ENCODE measurements at places on chromosomes 5 and 9. TPM values are rescaled to one million over a fixed set of nuclear protein-coding genes. Genes with fewer than 3 reads are reported as not detected.
A peak's percentile ranks its signal among the peaks of the same experiment; 100 is the strongest.

GRCh38 chr5:157570531-157571200 lies 4.9 kb downstream of the ADAM19 start:
- H3K27ac ChIP-seq = no peak overlapping the region
- H3K36me3 ChIP-seq = no peaks in the 10 kb centered on the region
- no peak overlapping the region for H3K4me3 ChIP-seq
- H3K27me3 ChIP-seq = peaks cover 16% of the 10 kb centered on the region
- H3K4me1 ChIP-seq = peaks cover 6% of the 10 kb centered on the region

GRCh38 chr9:87810679-87811178 lies 71.9 kb upstream of the SPATA31E1 start:
- no peak for DNase-seq
- H3K4me1 ChIP-seq = no peaks in the 10 kb centered on the region
- no peak overlapping the region for H3K4me3 ChIP-seq
- no peaks in the 10 kb centered on the region for H3K27me3 ChIP-seq
- no peak overlapping the region for H3K27ac ChIP-seq

DNA sequence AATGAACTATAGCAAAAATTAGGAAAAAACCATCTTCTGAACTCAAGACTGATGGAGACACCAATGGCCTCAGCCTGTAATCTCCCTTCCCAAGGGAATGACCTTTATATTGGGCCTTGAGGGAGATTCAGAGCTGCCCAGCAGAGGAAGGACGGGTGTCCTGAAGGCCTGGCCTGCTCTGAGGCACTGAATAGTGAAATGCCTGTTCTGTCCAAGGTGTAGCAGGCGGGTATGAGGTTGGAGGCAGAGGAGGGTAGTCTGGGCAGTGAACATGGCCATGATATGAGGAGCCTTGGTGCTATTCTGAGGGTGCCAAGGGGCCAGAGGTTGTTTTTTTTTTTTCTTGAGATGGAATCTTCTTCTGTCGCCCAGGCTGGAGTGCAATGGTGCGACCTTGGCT lies 25.0 kb downstream of the PSD2 start:
- H3K4me3 ChIP-seq = no peak overlapping the region
- DNase-seq = no peak
- no peaks in the 10 kb centered on the region for H3K36me3 ChIP-seq
- H3K27ac ChIP-seq = no peak overlapping the region
- H3K27me3 ChIP-seq = no peaks in the 10 kb centered on the region

GRCh38 chr5:3302228-3302627 lies 293.4 kb upstream of the IRX1 start:
- H3K4me1 ChIP-seq = peaks cover 3% of the 10 kb centered on the region
- no peak for DNase-seq
- no peaks in the 10 kb centered on the region for H3K36me3 ChIP-seq
- no peaks in the 10 kb centered on the region for H3K27me3 ChIP-seq

GRCh38 chr9:96177005-96177718 lies 124.8 kb downstream of the HSD17B3 start:
- no peak overlapping the region for H3K27ac ChIP-seq
- H3K27me3 ChIP-seq = no peaks in the 10 kb centered on the region
- H3K4me1 ChIP-seq = no peaks in the 10 kb centered on the region
- no peak overlapping the region for H3K4me3 ChIP-seq
- H3K36me3 ChIP-seq = no peaks in the 10 kb centered on the region

DNA sequence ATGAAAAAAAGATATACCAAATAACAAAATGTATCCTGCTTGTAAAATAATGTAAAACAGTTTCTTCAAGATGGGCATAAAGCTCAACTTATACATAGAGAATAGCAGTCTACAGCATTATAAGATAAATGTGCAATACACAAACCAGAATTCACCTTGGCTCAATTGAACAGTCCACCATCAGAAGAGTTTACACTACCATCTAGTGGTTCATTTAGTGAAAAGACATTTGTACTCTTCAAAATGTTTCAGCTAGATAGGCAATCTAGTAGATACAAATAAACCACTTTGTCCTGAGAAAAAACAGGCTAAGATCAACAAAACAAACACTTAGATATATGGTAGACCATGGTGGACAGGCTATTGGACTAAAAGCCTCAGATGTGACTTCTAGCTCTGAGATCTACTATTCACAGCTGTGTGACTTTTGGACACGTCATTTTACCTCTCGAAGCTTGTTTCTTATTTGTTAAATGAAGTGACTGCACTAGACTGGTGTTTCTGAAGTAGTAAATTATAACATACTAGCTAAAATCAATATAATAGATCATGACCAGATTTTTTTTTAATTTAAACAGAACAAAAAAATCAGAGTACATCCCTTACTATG lies 22.1 kb upstream of the TPD52L3 start:
- no peak overlapping the region for H3K4me3 ChIP-seq
- no peaks in the 10 kb centered on the region for H3K4me1 ChIP-seq

DNA sequence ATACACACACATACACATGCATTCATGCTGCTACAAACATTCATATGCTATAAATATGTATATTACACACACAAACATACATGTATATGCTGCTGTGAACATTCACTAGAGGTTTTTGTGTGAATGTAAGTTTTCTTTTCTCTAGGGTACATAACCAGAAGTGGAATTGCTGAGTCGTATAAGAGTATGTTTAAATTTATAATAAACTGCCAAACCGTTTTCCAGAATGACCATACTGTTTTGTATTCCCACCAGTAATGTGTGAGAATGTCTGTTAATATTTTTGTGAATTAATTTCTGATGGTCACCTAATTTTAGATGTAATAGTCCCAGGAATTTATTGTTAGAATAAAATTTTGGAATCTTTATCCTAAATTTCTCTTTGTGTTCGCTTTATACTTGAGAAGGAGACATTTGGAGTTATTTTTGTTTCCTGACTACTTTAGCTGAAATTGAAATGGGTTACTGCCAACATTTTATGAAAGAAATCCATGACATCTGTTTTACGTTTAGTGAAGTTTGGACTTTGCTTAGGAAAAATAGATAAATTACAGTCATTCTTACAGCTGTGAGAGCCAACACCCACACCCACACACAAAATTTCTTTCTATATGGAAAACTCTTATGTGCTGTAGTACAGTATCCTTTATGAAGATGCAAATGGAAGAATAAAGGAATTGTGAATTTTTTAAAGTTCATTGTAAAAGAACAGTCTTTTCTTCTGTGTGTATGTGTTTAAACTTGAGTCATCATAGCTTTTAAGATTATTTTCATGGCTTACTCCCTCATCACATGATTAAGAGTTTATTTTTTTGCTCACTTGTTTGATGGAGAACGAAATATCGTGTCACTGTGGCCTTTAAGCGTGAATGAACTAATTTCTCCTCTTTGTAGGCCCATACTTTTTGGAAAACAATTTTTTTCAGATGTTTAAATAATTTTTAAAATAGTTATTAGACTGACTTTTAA lies 24.3 kb downstream of the CENPP start:
- H3K36me3 ChIP-seq = no peaks in the 10 kb centered on the region
- no peaks in the 10 kb centered on the region for H3K4me1 ChIP-seq
- H3K27ac ChIP-seq = no peak overlapping the region
- H3K4me3 ChIP-seq = no peak overlapping the region

GRCh38 chr5:74382123-74382855 lies 258.2 kb downstream of the ENC1 start:
- H3K27ac ChIP-seq = no peak overlapping the region
- H3K36me3 ChIP-seq = no peaks in the 10 kb centered on the region
- no peak for DNase-seq
- no peak overlapping the region for H3K4me3 ChIP-seq
- H3K27me3 ChIP-seq = no peaks in the 10 kb centered on the region

DNA sequence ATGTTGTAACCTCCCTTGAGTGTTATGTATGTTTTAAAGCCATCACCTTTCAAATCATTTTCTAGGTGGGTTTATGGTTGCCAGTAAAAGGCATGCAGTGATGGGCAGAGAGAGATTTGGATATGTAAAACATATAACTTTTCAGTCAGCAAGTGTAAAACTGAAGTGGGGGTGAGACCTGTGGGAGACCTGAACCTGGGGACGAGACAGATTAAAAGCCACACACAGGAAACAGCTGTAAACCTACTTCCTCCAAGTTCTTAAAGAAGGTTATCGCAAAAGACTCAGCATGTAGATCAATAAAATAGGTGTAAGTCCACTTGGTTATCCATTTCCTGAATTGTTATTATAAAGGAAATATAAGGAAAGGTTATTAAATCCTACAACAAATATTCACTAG lies 76.6 kb downstream of the YIPF5 start:
- H3K27ac ChIP-seq = no peak overlapping the region
- H3K36me3 ChIP-seq = no peaks in the 10 kb centered on the region
- peaks cover 70% of the 10 kb centered on the region for H3K27me3 ChIP-seq
- peaks cover 12% of the 10 kb centered on the region for H3K4me1 ChIP-seq
- H3K4me3 ChIP-seq = no peak overlapping the region
- no peak for DNase-seq

GRCh38 chr5:112149727-112150126 lies 269.4 kb downstream of the EPB41L4A start:
- DNase-seq = no peak
- H3K36me3 ChIP-seq = no peaks in the 10 kb centered on the region
- no peaks in the 10 kb centered on the region for H3K4me1 ChIP-seq
- H3K27ac ChIP-seq = no peak overlapping the region

DNA sequence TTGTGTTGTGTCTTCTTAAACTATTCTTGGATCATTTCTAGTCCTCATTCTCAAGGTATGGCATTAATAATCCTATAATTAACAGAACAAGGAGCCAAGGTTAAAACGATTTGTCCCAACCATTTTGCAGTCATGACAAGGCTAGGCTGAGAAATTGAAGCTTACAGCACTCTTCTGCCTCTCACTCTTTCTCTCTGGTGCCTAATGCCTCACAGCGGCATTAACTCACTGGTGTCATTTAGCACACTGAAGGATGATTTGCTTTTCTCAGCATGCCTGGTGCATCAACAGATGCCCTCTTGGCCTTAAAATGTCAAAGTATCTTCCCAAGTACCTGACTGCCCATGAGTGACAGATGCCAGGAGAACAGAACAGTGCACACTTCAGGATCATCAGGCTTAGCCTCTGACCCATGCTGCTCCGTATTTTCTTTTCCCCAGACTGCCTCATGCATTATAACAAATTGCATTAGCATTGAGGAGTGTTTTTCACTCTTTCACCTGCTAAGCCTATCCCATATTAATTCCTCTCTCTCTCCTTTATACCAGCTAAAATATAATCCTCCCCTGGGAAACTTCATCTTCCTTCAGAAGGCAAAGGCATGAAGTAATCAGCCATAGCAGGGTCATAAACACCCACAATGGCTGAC lies 61.1 kb upstream of the SV2C start:
- no peak overlapping the region for H3K4me3 ChIP-seq
- DNase-seq = no peak
- no peaks in the 10 kb centered on the region for H3K27me3 ChIP-seq
- no peaks in the 10 kb centered on the region for H3K36me3 ChIP-seq
- H3K4me1 ChIP-seq = no peaks in the 10 kb centered on the region
- H3K27ac ChIP-seq = no peak overlapping the region

GRCh38 chr9:98962861-98963260 lies 19.2 kb downstream of the COL15A1 start:
- no peak overlapping the region for H3K27ac ChIP-seq
- H3K4me1 ChIP-seq = peaks cover 10% of the 10 kb centered on the region
- peak; percentile 73 for DNase-seq
- no peak overlapping the region for H3K4me3 ChIP-seq

GRCh38 chr5:17355586-17356346 lies 138.3 kb downstream of the BASP1 start:
- H3K36me3 ChIP-seq = no peaks in the 10 kb centered on the region
- no peak overlapping the region for H3K4me3 ChIP-seq
- no peaks in the 10 kb centered on the region for H3K27me3 ChIP-seq
- no peak for DNase-seq
- H3K27ac ChIP-seq = no peak overlapping the region

- no peak for DNase-seq
- H3K4me3 ChIP-seq = no peak overlapping the region
- no peaks in the 10 kb centered on the region for H3K27me3 ChIP-seq
- peaks cover 8% of the 10 kb centered on the region for H3K4me1 ChIP-seq
Measured at GRCh38 chr5:159905496-159905895, 10.8 kb upstream of the ADRA1B start.

DNA sequence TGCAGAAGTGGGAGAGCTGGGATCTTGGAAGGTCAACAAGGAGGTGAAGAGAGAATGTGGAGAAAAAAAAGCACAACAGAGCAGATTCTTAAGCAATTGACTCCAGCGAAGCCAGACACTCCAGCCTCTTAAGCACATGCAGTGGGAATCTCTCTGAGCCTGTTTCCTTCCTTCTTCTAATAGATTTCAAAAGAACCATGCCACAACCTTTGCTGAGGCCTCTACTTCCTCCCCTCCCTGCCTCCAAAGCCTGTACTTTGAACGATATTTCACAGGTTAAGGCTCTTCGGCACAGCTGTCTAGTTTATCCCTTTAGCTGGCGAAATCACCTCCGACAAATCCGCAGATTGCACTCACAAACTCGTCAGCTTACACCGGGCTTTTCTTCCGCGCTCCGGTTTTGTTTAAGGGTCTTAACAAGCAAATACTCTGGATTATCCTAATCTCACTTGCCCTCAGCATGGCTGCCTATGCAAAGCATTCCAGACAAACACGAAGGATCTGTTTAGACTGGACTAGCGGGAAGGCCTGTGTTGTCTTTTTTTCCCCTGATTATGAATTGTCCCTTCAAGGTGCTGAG lies 211.6 kb upstream of the PANK3 start:
- H3K4me3 ChIP-seq = no peak overlapping the region
- 0 out of 2 replicates have a peak overlapping the region, but pooled peaks have one; percentile 14 for H3K27ac ChIP-seq
- H3K36me3 ChIP-seq = no peaks in the 10 kb centered on the region

GRCh38 chr9:125593581-125594222 lies 113.3 kb downstream of the MAPKAP1 start:
- peaks cover 7% of the 10 kb centered on the region for H3K4me1 ChIP-seq
- no peaks in the 10 kb centered on the region for H3K27me3 ChIP-seq
- no peak for DNase-seq

DNA sequence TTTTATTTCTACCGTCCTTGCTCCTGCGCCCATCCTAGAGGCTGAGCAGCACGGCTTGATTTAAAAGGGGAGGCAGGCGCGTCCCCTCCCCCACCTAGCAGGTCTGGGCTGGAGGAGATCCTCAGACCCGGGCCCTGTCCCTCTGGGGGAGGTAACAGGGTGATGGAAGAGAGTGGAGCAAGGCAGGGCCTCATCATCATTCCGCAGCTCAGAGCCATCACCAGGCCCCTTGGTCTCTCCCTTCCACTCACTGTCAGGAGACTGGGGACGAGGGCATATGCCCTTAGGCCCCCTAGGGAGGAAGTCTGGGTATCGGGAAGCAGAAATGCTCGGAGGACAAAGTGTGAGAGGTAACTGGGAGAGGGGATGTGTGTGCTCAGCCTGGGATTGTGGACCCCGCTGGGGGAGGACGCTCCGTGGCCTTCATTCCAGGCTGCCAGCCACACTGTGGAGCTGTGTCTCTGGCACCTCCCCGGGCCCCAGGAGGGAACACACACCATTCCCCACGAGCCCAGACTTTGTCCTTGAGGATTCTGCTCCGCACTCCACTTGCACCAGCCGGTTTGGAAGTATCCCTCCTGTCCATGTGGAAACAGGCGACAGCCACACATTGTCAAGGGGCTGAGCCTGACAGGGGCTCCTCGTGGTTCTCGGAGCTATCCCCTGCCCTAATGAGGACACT lies 761 bp downstream of the REEP2 start:
- peaks cover 11% of the 10 kb centered on the region for H3K4me1 ChIP-seq
- no peak overlapping the region for H3K27ac ChIP-seq
- H3K27me3 ChIP-seq = no peaks in the 10 kb centered on the region
- H3K36me3 ChIP-seq = peaks cover 8% of the 10 kb centered on the region
- DNase-seq = peak; percentile 41

- peaks cover 8% of the 10 kb centered on the region for H3K4me1 ChIP-seq
- H3K4me3 ChIP-seq = no peak overlapping the region
- no peaks in the 10 kb centered on the region for H3K27me3 ChIP-seq
- no peaks in the 10 kb centered on the region for H3K36me3 ChIP-seq
Measured at GRCh38 chr9:107175816-107176435, 107.2 kb upstream of the RAD23B start.

Gene GBGT1
- 15.7 TPM for total RNA-seq

Gene BARX1
- 2.1 TPM for total RNA-seq

Gene PCDHGA10
- 6.5 TPM for total RNA-seq

Gene WDR38
- total RNA-seq = not detected

Gene IFNB1
- not detected for total RNA-seq

Gene CAMK2A
- not detected for total RNA-seq
